ENCODE measurements at places on chromosomes 7 and 10. TPM values are rescaled to one million over a fixed set of nuclear protein-coding genes. Genes with fewer than 3 reads are reported as not detected.

Gene ZNF25
- 8.2 TPM for total RNA-seq

Gene WNT8B
- not detected for total RNA-seq

Gene SPDYE11
- total RNA-seq = not detected

Gene NXPH1
- total RNA-seq = not detected

Gene PRKAR2B
- total RNA-seq = 9.6 TPM

Gene GIMAP8
- total RNA-seq = under 0.01 TPM

Gene AKR1C8
- total RNA-seq = not detected

Gene H2BK1
- not detected for total RNA-seq

Gene UPK3B
- not detected for total RNA-seq

Gene LRRC18
- not detected for total RNA-seq

Gene DGKB
- total RNA-seq = not detected

Gene GNGT1
- not detected for total RNA-seq

Gene GALNT17
- total RNA-seq = not detected

Gene RARRES2
- total RNA-seq = 35.2 TPM

Gene UTF1
- not detected for total RNA-seq

Gene THSD7A
- 0.44 TPM for total RNA-seq

Gene AKR1C4
- total RNA-seq = not detected

Gene C10orf120
- total RNA-seq = not detected

Gene IGFBP1
- total RNA-seq = 0.22 TPM

Gene KCNIP2
- total RNA-seq = 0.57 TPM

Gene CNPY1
- not detected for total RNA-seq

Gene PSMA2
- total RNA-seq = 56.5 TPM

Gene ZNF92
- 10.0 TPM for total RNA-seq

Gene OGDHL
- 0.14 TPM for total RNA-seq

Gene WIPF3
- total RNA-seq = not detected

Gene ELFN1
- total RNA-seq = under 0.01 TPM

Gene KEL
- total RNA-seq = not detected

Gene TMEM184A
- 0.44 TPM for total RNA-seq

Gene ELN
- total RNA-seq = 0.86 TPM

Gene MNX1
- not detected for total RNA-seq

Gene PPP1R3C
- total RNA-seq = 105 TPM

Gene MGAM2
- not detected for total RNA-seq

Gene TUBAL3
- total RNA-seq = not detected

Gene ATOH7
- total RNA-seq = not detected

Gene WDFY4
- total RNA-seq = not detected

Gene PDE6C
- total RNA-seq = not detected

Gene PAX2
- total RNA-seq = not detected

Gene ARHGEF5
- 3.1 TPM for total RNA-seq

Gene LGI1
- total RNA-seq = not detected

Gene TMEM213
- not detected for total RNA-seq

Gene CYP26C1
- not detected for total RNA-seq

Gene ASB13
- total RNA-seq = 8.8 TPM

Gene CAV1
- total RNA-seq = 37.0 TPM

Gene GPC2
- total RNA-seq = 1.9 TPM

Gene C10orf143
- 0.29 TPM for total RNA-seq

Gene CHAT
- not detected for total RNA-seq

Gene FAM25C
- not detected for total RNA-seq

Gene PPP3CB
- 27.5 TPM for total RNA-seq

Gene VSTM4
- total RNA-seq = 1.3 TPM

Gene URGCP
- 23.2 TPM for total RNA-seq

Gene FLNC
- total RNA-seq = 206 TPM

Gene OR6V1
- total RNA-seq = not detected

Gene ACTR3C
- total RNA-seq = 2.0 TPM

Gene ZNF679
- not detected for total RNA-seq

Gene EPHA1
- total RNA-seq = not detected

Gene LBX1
- not detected for total RNA-seq

Gene HSPA12A
- 12.9 TPM for total RNA-seq

Gene EPC1
- total RNA-seq = 25.6 TPM

Gene ZNF365
- total RNA-seq = 7.0 TPM
